ENCODE measurements at places on chromosomes 2 and 18. TPM values are rescaled to one million over a fixed set of nuclear protein-coding genes. Genes with fewer than 3 reads are reported as not detected.

DNA sequence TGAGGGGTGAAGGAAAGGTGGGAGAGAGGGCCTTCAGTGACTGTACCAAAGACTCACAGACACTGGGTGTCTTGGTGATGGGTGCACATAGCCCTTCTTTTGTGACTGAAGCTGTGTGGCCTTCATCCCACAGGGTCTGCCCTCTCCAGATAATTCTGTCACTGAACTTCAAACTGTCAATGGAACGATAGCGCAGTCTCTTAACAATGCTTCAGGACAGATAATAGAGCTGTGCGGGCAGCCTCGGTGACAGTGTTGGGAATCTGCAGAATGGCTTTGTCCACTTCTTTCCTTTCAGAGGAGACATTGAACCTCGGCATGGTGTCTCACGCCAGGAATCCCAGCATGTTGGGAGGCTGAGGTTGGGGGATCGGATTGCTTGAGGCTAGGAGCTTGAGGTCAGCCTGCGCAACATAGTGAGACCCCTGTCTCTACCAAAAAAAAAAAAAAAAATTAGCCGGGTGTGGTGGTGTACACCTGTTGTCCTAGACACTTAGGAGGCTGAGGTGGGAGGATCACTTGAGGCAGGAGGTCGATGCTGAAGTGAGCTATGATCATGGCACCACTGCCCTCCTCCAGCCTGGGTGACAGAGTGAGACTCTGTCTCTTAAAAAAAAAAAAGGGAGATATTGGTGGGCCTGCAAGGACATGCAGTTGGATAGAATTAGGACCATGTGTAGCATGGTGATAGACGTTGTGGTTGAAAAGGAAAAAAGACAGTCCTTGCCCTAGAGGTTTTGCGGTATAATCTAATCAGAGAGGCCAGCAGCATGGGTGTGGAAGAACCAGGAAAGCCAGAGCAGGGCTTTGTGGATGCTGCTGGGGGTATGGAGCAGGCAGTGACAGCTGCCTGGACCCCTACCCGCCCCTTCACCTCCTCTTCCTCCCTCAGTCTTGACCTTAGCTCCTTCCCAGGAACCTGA lies 91.4 kb downstream of the LDLRAD4 start:
- no peaks in the 10 kb centered on the region for H3K27me3 ChIP-seq
- H3K27ac ChIP-seq: no peak overlapping the region
- DNase-seq: no peak
- no peak overlapping the region for H3K4me3 ChIP-seq
- no peaks in the 10 kb centered on the region for H3K4me1 ChIP-seq
- no peaks in the 10 kb centered on the region for H3K36me3 ChIP-seq

- no peaks in the 10 kb centered on the region for H3K27me3 ChIP-seq
- peaks cover 28% of the 10 kb centered on the region for H3K36me3 ChIP-seq
- DNase-seq: no peak
Measured at GRCh38 chr2:172574965-172575364, 19.1 kb downstream of the PDK1 start.

- DNase-seq: no peak
- no peak overlapping the region for H3K4me3 ChIP-seq
- H3K36me3 ChIP-seq: no peaks in the 10 kb centered on the region
- no peak overlapping the region for H3K27ac ChIP-seq
- H3K4me1 ChIP-seq: peaks cover 9% of the 10 kb centered on the region
Measured at GRCh38 chr18:9746958-9747357, 38.9 kb downstream of the RAB31 start.

GRCh38 chr2:289362-290089 lies 1.6 kb upstream of the ALKAL2 start:
- no peaks in the 10 kb centered on the region for H3K27me3 ChIP-seq
- no peaks in the 10 kb centered on the region for H3K36me3 ChIP-seq
- no peaks in the 10 kb centered on the region for H3K4me1 ChIP-seq
- no peak overlapping the region for H3K27ac ChIP-seq

GRCh38 chr2:164456619-164457018 lies 164.7 kb downstream of the GRB14 start:
- peak; percentile 35 for DNase-seq
- H3K27me3 ChIP-seq: no peaks in the 10 kb centered on the region
- no peaks in the 10 kb centered on the region for H3K4me1 ChIP-seq
- no peak overlapping the region for H3K27ac ChIP-seq

DNA sequence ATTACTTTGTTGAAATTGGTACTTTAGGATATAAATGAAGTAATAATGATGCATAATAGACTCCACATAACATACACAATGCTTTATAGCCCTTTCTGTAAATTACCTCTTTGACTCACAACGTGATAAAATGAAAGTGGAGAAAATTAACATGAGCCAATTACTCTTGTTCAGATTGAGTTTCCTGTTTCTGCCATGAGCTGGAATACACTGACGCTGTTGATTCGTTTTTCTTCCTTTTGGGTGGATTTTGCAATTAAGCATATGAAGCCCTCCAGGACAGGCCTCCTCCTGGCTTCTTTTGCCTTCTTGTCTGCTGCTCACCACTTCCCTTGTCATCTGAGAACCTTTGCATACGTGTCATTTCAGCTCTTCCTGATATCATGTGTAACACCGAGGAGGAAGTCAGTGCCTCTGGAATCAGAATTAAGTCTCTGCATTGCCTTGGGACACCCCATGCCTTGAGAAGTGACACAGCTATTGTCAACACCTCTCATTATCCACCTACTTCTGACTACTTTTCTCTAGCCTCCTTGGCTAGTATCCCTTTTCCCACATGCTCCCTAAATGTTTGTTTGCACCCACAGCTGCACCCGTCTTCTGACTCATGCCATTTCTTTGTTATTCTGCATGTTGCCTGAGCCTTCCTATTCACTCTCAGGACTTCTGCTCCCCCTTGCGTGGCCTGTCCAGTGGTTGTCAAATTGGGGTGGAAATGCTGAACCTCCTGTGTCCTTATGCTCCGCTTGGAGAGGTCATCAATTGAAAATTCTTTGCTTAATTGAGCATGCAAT lies 134.1 kb downstream of the FMNL2 start:
- no peak for DNase-seq
- H3K27me3 ChIP-seq: no peaks in the 10 kb centered on the region
- H3K4me1 ChIP-seq: peaks cover 5% of the 10 kb centered on the region
- H3K4me3 ChIP-seq: no peak overlapping the region
- no peak overlapping the region for H3K27ac ChIP-seq

DNA sequence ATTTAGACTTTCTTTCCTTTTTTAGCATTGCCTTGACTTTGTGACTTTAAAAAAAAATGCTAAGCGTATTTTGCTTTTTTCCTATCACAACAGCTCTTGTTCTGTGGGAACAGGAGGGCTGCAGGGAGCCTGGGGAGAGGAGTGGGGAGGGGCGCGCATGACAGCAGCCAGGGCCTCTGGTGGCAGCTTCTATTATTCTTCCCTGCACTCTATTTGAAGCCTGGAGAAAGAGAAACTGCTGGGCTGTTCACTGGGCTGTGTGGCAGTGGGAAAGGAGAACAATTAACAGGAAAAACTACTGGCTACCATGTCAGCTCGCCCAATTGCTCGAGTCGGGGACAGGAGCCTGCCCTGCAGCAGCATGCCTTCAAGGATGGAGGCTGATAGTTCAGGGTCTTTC lies 119.0 kb upstream of the ZBTB14 start:
- no peak for DNase-seq
- H3K4me3 ChIP-seq: no peak overlapping the region
- no peak overlapping the region for H3K27ac ChIP-seq
- no peaks in the 10 kb centered on the region for H3K36me3 ChIP-seq

- no peaks in the 10 kb centered on the region for H3K36me3 ChIP-seq
- no peaks in the 10 kb centered on the region for H3K27me3 ChIP-seq
- peaks cover 14% of the 10 kb centered on the region for H3K4me1 ChIP-seq
- peak; percentile 78 for DNase-seq
- peak overlapping the region; percentile 25 for H3K27ac ChIP-seq
- no peak overlapping the region for H3K4me3 ChIP-seq
Measured at GRCh38 chr2:12702168-12703121, 14.3 kb upstream of the TRIB2 start.

DNA sequence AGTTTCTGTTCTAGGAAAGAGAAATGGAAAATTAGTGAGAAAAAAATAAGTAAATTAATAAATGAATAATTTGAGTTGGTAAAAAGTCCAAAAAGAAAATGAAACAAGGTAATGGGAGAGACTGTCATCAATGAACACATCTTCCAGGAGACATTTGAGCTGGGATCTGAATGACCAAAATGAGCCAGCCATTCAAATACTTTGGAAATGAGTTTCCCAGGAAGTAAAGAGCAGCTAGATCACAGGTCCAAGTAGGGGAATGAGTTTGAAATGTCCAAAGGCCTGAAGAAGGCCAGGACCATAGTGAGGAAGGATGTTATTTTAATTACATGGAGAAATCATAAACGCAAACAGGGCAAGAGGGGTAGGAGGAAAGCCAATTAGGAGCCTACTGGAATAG lies 6.6 kb upstream of the DNAH7 start:
- DNase-seq: no peak
- no peaks in the 10 kb centered on the region for H3K36me3 ChIP-seq
- H3K27ac ChIP-seq: no peak overlapping the region

- H3K27ac ChIP-seq: no peak overlapping the region
- H3K4me1 ChIP-seq: peaks cover 9% of the 10 kb centered on the region
- H3K4me3 ChIP-seq: no peak overlapping the region
- H3K36me3 ChIP-seq: no peaks in the 10 kb centered on the region
Measured at GRCh38 chr2:33107690-33108482, 161.1 kb downstream of the LTBP1 start.

GRCh38 chr18:39345321-39345720 lies 1779.7 kb upstream of the CELF4 start:
- H3K27me3 ChIP-seq: no peaks in the 10 kb centered on the region
- no peak overlapping the region for H3K4me3 ChIP-seq
- no peaks in the 10 kb centered on the region for H3K4me1 ChIP-seq

GRCh38 chr18:3117493-3118192 lies 102.1 kb downstream of the MYOM1 start:
- no peaks in the 10 kb centered on the region for H3K27me3 ChIP-seq
- no peak for DNase-seq
- H3K4me3 ChIP-seq: no peak overlapping the region
- no peaks in the 10 kb centered on the region for H3K36me3 ChIP-seq
- H3K4me1 ChIP-seq: no peaks in the 10 kb centered on the region

GRCh38 chr18:47815486-47816270 lies 114.8 kb downstream of the SMAD2 start:
- no peak overlapping the region for H3K27ac ChIP-seq
- no peak for DNase-seq
- no peak overlapping the region for H3K4me3 ChIP-seq
- no peaks in the 10 kb centered on the region for H3K4me1 ChIP-seq

DNA sequence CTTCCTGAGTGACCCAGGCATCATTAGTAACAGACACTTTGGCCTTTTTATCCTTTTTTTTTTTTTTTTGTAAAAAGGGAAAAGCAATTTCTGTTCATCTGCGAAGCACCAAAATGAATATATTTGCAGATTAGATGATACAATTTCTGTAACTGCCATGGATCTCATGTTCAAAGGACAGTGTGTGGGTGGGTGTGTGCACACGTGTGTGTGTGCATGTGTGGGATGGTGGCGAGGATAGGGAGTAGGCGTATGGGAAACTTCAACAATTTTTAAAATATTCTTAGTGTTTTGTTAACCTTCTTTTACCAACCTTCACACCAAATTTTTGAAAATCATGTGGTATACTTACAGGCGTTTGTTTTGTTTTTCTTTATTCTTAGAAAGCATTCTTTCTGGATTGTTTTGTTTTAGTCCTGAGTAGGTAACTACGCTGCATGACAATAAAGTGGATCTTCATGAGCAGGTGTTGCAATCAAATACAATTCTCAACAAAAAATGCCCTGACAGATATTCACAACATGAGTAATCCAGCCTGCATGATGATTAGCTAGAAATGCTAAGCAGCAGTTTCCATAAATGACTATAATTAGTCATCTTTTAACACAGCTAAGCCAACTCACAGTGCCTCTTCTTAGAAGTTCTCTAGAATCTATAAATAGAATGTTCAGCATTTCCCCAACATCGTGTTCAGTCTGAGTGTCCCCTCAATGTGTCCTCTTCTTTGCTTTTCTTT lies 53.5 kb upstream of the RMDN2 start:
- no peak for DNase-seq
- no peaks in the 10 kb centered on the region for H3K36me3 ChIP-seq
- H3K4me3 ChIP-seq: no peak overlapping the region
- no peak overlapping the region for H3K27ac ChIP-seq
- H3K27me3 ChIP-seq: no peaks in the 10 kb centered on the region
- peaks cover 24% of the 10 kb centered on the region for H3K4me1 ChIP-seq

- H3K4me1 ChIP-seq: peaks cover 22% of the 10 kb centered on the region
- H3K27me3 ChIP-seq: no peaks in the 10 kb centered on the region
- DNase-seq: no peak
- H3K36me3 ChIP-seq: peaks cover 14% of the 10 kb centered on the region
- H3K4me3 ChIP-seq: no peak overlapping the region
- peak overlapping the region; percentile 59 for H3K27ac ChIP-seq
Measured at GRCh38 chr2:36562240-36562639, 35.7 kb downstream of the FEZ2 start.

GRCh38 chr2:183522489-183523266 lies 398.4 kb downstream of the NUP35 start:
- DNase-seq: no peak
- no peak overlapping the region for H3K4me3 ChIP-seq
- peaks cover 7% of the 10 kb centered on the region for H3K4me1 ChIP-seq
- no peak overlapping the region for H3K27ac ChIP-seq
- no peaks in the 10 kb centered on the region for H3K36me3 ChIP-seq

GRCh38 chr2:179478771-179479170 lies 214.1 kb upstream of the SESTD1 start:
- no peaks in the 10 kb centered on the region for H3K36me3 ChIP-seq
- H3K27me3 ChIP-seq: no peaks in the 10 kb centered on the region
- no peaks in the 10 kb centered on the region for H3K4me1 ChIP-seq
- no peak overlapping the region for H3K27ac ChIP-seq

- H3K27ac ChIP-seq: peak overlapping the region; percentile 45
- peaks cover 32% of the 10 kb centered on the region for H3K4me1 ChIP-seq
- DNase-seq: peak; percentile 69
- H3K4me3 ChIP-seq: peak overlapping the region; percentile 51
- no peaks in the 10 kb centered on the region for H3K36me3 ChIP-seq
- H3K27me3 ChIP-seq: no peaks in the 10 kb centered on the region
Measured at GRCh38 chr2:5539282-5540165, 152.7 kb upstream of the SOX11 start.

GRCh38 chr2:229273723-229274338 lies 2.7 kb upstream of the PID1 start:
- no peaks in the 10 kb centered on the region for H3K36me3 ChIP-seq
- H3K27ac ChIP-seq: no peak overlapping the region
- peak; percentile 87 for DNase-seq
- no peaks in the 10 kb centered on the region for H3K4me1 ChIP-seq

- H3K27ac ChIP-seq: no peak overlapping the region
- H3K4me1 ChIP-seq: peaks cover 5% of the 10 kb centered on the region
- DNase-seq: no peak
- H3K27me3 ChIP-seq: peaks cover 11% of the 10 kb centered on the region
Measured at GRCh38 chr2:31334311-31335026, 80.1 kb downstream of the XDH start.

- DNase-seq: no peak
- no peak overlapping the region for H3K27ac ChIP-seq
- no peak overlapping the region for H3K4me3 ChIP-seq
- no peaks in the 10 kb centered on the region for H3K36me3 ChIP-seq
- no peaks in the 10 kb centered on the region for H3K27me3 ChIP-seq
Measured at GRCh38 chr2:30608643-30609042, 161.6 kb downstream of the LCLAT1 start.

The KCNJ13 gene
- total RNA-seq: not detected

The HOXD11 gene
- 3.7 TPM for total RNA-seq

The TMEM214 gene
- total RNA-seq: 38.0 TPM

The KCTD1 gene
- total RNA-seq: 9.5 TPM

The HADHB gene
- total RNA-seq: 154 TPM

The CD28 gene
- 0.24 TPM for total RNA-seq

The RFTN2 gene
- total RNA-seq: not detected
